Astrocyte of the spinal cord (primary cell): ENCODE measurements at places on chromosomes 4 and X.
A peak's percentile ranks its signal among the peaks of the same experiment; 100 is the strongest.

- no peak for DNase-seq
These were observed 103.2 kb downstream of the GC start for GRCh38 chr4:71680706-71681105.

DNA sequence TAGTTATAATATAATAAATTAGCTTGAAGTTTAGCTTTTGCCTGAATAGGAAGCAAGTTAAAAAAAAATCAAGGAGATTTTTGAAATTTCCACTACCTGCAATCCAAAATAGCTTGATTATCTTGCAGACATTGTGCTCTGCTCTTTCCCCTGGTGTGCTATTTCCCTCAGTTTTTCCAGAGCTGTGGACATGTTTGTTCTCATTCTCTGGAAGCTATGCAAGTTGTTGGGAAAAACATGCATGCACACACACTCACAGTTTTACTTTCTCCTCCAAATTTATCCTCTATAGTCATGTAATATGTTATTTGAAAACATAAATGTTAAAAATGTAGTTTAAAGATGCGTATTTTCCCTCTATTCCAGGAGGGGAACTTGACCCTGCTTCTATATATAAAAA is 225.8 kb upstream of the ARSJ start:
- DNase-seq = no peak

GRCh38 chr4:134024251-134024650 is 177.3 kb downstream of the PABPC4L start:
- no peak for DNase-seq

GRCh38 chr4:101818362-101818761 is 27.8 kb downstream of the BANK1 start:
- peak; percentile 77 for DNase-seq

- peak; percentile 95 for DNase-seq
These were observed 119.7 kb downstream of the NFKB1 start for GRCh38 chr4:102620697-102621497.

DNA sequence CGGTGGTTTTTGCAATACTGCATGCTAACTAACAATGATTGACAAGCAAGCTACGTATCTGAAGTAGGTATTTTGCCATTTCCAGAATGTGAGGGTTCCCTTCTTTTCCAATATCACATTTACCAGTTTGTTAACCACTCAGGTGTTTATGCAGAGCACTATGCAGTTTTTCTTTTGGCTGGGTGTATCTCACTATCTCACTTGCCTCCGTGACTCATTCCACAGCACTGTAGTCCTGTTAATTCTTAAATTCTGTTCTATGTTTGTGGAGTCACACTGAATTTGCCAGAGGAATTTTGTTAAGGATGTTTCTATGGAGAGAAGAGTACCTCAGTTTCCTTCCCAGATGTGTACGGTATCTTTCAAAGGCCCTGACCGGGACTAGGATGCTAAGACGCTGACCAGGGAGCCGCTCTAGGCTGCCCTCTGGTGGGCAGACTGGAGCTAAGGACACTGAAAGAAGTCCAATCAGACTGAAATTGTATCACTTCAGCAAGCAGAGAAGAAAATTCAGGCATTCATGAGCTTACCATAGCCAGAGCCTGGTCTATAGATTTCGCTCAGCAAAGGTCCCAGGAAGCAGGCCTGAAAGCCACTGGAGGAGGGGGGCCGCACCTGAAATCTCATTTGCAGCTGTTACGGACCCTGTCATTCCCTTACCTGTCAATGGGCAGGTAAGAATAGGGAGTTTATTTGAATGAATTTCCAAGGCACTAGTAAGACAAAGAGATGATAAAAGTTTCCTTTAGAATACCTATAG is 388.4 kb upstream of the SPOCK3 start:
- peak; percentile 62 for DNase-seq

- DNase-seq = peak; percentile 40
These were observed 9.9 kb downstream of the TNIP2 start for GRCh38 chr4:2745981-2746806.

- DNase-seq = no peak
These were observed 337.3 kb upstream of the GNPDA2 start for GRCh38 chr4:45063696-45064095.

GRCh38 chrX:20317873-20318272 is 51.2 kb upstream of the RPS6KA3 start:
- DNase-seq = no peak

GRCh38 chrX:34053931-34054330 is 78.2 kb downstream of the FAM47A start:
- no peak for DNase-seq

DNA sequence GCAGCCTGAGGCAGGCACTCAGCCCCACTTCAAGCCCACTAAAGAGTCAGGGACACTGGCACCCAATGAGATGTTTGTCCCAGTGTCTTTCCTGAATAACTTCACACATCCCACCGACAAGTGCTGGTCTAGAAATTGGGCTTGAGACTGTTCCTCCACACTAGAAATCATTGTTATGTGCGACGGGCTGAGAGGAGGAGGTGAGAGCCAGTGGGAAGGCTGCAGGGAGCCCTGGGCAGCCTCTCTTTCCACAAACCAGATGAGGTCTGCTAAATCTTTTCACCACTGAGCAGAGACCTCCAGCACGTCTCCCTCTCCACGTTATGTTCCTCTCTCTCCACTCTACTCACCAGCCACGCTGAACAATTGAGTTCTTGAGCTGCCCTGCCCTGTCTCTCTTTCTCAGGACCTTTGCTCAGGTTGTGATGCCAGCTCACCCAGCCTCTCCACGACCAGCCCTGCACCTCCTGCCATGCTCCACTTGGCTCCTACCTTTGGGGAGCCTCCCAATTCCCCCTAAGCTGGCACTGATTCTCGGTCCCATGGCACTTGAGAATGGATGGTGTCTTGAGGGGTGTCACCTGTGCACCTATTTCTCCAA is 8.4 kb downstream of the SCD5 start:
- DNase-seq = no peak

- DNase-seq = no peak
These were observed 133.6 kb downstream of the LUZP4 start for GRCh38 chrX:115423086-115423485.

GRCh38 chrX:19549838-19550237 is 34.5 kb upstream of the MAP3K15 start:
- DNase-seq = no peak

DNA sequence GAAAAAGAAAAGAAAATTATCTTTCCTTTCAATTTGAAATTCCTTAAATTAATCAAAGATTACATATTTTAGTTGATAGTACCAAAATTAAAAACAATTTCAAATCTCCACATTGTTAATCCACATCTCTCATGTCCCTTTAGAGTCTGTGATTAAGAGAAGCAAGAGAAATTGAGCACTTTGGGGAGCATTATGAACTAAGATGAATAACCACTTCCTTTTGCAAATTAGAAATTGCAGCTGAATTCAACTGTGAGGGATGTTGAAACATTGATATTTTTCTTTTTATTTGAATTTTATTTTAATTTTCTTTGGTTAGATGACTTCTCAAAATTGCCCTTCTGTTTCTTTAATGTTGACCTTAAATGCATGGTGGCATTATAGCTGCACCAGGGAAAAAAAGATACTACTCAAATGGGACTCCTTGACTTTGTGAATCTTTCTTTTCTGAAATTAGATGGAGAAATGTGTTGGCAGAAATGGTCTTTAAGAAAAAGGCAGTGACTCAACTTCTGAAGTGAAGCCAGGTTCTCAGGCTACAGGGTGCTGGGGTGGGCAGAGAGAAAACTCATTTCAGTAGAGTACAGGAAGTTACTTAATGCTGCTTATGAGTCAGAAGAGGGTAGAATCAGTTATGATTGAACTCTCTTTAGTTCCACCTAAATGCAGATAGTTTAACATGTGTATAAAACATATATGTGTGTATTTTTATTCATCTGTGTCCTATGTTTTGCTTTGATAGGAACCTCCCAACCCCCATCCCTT is 92.0 kb upstream of the TNIP3 start:
- DNase-seq = peak; percentile 96

- peak; percentile 83 for DNase-seq
These were observed 144.6 kb upstream of the NOCT start for GRCh38 chr4:138870737-138871554.

GRCh38 chr4:48299560-48299959 is 29.9 kb upstream of the TEC start:
- DNase-seq = no peak

DNA sequence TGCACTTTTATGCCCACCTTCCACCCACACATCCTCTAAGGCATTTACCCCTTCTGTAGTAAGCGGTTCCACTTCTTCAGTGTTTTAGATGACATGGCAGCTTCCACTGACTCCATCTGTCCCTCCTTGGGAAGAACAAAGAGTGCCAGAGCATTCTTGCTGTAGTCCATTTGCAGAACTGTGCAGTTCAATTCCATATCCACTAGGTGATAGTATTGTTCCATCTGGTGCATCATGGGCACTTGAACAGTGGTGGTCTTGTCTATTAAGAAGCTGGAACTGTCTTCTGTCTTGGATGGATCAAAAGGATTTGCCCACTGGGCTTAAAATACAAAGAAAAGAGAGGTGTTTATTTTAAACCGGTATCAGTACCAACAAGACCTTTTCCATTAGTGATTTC is 3.5 kb downstream of the SERPINA7 start:
- no peak for DNase-seq

- DNase-seq = no peak
These were observed 30.5 kb downstream of the RUFY3 start for GRCh38 chr4:70752236-70752635.

DNA sequence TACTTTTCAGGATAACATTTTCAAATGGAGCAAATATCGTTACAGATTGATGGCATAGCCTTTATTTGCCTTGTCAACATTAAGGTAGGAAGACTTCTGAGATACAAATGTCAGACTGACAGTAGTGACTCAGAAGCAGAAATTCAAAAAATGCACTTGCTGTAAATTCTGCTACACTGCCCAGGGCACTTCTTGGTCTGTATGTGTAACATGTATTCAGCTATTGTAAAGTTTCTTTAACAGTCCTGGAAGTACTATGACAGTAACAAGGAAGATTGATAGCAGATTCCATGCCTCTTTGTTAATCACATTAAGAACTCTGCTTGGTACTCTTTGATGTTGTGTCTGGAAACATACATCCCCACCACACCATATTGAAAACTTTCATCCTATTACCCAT is 69.6 kb upstream of the PCDH18 start:
- DNase-seq = no peak

GRCh38 chr4:8831221-8832112 is 40.2 kb downstream of the HMX1 start:
- no peak for DNase-seq

GRCh38 chr4:109429545-109429944 is 4.1 kb upstream of the SEC24B start:
- no peak for DNase-seq

DNA sequence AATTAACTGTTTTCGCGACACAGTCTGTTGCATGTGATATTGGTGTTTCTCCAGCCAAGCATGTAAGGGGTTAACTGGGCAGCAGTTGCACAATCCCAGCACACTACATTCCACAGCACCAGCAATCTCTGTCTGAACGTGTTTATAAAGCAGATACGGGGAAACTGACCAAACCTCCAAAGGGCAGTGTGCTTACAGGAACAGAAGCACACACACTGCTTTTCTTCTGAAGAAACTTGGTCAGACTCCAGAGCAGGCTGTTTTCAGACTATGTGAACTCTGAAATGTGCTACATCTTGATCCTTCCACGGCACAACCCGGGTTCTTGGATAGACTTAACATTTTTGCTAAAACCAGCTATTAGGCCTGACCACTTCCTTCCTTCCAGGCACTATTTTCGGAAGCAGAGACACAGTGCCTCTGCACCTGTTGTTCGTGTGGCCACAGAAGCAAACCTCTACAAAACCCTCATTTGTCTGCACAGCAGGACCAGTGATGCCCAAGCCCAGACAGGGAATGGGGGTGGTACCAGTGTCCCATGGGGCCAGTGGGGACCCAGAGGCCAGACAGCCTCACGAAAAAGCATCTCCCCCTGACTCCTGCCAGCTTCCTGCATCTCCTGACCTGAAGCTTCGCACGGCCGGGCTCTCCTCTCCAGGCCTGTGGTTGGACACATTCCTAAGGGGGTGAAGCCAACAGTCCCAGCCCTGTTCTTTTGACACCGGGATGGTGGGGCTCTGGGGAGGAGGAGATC is 90.1 kb downstream of the IRF2 start:
- DNase-seq = peak; percentile 93

- DNase-seq = no peak
These were observed 70.4 kb downstream of the ELOVL6 start for GRCh38 chr4:110128029-110128428.

DNA sequence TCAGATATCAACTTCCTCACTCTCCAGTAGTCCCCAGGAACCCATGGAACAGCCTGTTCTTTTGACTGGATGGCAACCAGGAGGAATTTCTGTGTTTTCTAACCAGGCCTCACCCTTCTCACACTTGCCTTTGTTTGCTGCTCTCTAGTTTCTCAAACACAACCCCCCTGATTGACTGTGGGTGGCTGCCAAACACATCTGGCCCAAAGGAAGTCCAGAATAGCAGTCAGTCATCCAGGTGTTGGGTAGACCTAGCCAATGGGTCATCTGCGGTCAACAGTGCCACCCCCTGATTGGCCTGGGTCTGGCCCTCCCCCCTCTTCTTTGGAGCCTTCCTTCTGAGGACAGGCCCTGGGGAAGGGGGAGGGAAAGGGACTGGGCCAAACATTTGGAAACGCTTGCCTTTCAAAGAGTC is 53.7 kb downstream of the MSX1 start:
- DNase-seq = no peak

GRCh38 chr4:94447754-94448411 is 3.9 kb upstream of the PDLIM5 start:
- no peak for DNase-seq

DNA sequence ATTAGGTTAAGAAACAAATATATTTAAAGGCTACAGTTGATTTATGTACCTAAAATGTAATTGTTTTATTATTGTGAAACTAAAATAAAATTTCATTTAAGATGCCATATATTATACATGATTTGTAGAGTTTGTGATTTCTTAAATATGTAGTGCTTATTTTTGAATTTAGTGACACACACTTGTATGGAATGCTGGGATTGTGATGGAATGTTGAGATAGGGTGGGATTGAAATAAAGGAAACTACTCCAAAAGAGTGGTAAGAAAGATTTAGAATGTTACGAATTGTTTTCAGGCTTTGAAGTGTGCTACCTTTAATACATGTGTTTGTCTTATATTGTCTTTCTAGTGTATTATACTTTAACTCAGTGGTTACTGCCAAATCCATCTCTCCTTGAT is 330.3 kb upstream of the PITX2 start:
- DNase-seq = no peak

DNA sequence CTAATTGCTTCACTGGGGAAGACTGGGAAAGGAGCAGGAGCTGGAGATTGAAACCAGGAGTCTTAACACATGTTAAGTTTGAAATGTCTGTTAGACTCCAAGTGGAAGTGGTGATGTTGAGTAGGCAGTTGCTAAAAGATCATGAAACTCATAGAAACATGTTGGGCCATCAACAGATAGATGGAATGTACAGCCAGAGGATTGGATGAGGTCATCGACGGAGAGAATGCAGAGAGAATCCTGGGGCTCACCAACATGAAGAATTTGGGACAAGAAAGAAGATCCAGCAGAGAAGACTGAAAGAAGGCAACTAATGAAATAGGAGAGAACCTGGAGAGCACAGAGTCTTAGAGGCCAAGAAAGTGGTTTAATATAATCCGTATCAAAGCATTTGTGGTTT is 19.4 kb upstream of the TSPAN5 start:
- DNase-seq = no peak

GRCh38 chr4:86759298-86759697 is 89.9 kb downstream of the SLC10A6 start:
- DNase-seq = no peak

GRCh38 chr4:140186651-140187315 is 32.8 kb upstream of the MAML3 start:
- peak; percentile 80 for DNase-seq

- no peak for DNase-seq
These were observed 6.2 kb downstream of the RAB40A start for GRCh38 chrX:103513067-103513466.
